ENCODE measurements at places on chromosomes 16 and 17.

DNA sequence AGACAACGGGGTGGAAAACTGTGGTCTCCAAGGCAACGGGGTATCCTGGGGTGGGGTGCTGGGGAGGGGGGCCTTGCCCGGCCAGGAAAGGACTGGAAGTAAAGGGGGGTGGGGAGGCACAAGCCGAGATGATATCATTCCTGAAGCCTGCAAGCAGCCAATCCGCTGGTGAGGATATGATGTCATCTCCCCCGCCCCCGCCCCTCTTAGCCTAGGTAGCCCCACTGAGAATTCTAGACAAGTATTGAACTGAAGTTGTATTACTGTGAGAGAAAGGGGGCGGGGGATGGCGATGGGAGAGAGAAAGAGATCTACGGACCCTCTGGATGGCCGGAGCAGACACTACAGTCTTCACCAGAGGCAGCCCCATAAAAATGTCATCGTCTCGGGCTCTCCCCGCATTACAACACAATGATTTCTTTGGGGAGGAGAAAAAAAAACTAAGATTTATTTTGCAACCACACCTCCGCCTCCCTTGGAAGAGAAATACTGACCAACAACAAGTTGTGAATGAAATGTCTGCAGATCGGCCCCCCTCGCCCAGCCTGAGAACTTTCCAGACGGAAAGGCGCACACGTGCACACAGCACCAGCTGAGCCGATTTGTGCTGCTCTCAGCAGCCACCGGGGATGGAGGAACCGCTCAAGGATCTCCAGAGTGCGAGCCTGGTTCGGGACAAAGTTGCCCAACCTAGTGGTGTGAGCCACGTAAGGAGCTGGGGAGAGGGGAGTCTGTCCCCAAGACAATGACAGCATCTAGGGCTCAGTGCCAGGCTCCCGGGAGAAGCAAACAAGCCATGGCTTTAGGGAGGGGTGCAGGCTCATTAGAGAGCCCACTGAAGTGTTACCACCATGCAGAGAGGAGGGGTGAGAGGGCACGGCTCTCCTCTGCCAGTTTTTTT, 222.1 kb downstream of the SOX9 start:
- no peak for DNase-seq

DNA sequence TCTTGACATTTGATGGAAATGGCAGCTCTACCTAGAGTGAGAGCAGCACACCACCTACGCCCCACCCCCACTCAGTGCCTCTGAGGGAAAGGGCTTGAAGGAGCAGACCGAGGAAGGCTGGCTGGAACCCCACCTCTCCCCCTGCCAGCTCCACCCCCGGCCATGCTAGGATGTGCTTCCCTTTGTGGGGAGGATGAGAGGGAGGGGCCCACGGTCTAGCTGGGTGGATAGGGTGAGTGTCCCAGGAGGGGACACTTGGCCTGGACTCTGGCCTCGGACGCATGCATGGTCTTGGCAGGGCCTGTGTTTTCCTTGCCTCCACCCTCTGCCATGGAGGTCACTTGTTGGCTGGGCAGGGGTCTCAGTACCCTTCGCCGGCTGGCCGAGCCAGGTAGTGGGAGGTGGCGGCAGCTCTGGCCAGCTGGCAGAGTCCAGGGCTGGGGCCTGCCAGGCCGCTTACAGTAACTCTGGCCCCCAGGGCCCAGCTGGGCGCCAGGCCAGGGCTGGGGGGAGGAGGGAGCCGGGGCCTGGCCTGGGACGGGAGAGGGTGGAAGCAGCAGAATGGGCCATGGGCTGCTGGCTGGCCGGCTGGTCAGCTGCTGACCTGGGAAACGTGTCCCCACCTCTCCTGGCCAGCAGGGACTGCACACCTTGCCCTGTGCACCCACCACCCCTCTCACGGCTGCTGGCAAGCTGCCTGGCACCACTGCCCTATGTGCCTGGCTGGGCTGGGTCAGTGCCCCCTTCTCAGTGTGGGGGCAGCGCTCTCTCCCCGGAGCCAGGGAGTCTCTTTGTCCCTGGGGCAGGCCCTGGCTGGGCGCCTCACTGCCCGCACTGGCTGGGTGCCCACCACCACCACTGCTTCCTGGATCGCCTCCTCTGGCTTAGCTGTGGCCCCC, 23.0 kb downstream of the RARA start:
- no peak for DNase-seq

DNA sequence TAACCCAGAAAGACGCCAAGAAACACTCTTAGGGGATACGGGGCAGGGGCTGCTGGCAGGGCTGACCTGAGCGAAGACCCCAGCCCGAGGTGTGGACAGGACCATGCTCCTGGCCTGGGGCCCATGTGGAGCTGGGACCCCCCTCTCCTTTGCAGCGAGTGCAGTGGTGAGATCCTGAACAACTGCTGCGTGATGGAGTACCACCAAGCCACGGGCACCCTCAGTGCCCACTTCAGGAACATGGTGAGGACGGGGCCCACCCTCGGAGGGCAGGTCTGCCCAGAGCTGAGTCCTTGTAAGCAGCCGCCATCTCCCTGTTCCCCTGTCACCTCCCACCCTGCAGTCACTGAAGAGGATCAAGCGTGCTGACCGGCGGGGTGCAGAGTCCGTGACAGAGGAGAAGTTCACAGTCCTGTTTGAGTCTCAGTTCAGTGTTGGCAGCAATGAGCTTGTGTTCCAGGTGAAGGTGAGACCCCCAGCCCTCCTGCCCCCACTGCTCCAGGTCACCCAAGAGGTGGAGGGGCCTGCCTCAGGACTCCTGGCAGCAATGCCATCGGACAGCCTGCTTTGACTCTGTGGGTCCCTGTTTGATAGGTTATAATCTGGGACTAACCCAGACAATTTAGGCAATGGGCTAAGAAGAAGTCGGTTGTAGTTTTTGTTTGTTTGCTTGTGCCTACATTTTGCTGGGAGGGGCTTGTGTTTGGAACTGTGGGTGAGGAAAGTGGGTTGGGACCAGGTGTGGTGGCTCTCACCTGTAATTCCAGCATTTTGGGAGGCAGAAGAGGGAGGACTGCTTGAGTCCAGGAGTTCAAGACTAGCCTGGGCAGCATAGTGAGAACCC, 16.1 kb downstream of the STAT5A start:
- DNase-seq: no peak

- no peak for DNase-seq
Measured at GRCh38 chr16:56241596-56241995, 50.3 kb downstream of the GNAO1 start.
